RCC 7860 (cell line): ENCODE measurements at places on chromosomes 16 and 17.

GRCh38 chr16:58462997-58463941, 36.7 kb upstream of the NDRG4 start:
- no peak for DNase-seq

DNA sequence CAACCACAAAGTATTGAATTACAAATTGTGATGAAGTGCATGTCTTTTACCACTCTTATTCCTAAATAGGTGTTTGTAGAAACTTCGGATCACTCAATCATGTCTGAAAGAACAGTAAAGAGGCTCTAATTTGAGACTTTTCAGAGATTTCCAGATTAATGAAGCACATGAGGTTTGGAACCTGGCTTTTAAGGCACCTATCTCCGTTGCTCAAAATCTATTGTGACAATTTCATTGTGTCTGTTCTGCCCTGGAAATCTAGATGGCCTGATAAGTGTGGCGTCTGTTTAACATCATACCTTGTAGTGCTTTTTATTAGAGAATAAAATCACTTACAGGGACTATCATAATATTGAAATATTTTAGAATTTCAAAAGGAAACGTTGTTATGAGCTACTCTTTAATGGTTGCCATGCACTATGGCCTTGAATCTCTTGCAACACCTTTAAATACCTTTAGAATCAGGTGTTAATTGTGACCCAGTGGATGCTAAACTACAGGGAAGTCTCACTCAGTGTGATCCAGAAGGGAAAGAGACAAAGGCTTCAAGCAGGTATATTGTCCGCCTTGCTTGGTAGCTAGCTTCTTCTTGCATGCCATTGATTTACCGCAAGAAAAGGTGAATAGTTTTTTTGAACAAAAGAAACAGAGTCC, 210.3 kb downstream of the CNTNAP4 start:
- DNase-seq, result no peak

DNA sequence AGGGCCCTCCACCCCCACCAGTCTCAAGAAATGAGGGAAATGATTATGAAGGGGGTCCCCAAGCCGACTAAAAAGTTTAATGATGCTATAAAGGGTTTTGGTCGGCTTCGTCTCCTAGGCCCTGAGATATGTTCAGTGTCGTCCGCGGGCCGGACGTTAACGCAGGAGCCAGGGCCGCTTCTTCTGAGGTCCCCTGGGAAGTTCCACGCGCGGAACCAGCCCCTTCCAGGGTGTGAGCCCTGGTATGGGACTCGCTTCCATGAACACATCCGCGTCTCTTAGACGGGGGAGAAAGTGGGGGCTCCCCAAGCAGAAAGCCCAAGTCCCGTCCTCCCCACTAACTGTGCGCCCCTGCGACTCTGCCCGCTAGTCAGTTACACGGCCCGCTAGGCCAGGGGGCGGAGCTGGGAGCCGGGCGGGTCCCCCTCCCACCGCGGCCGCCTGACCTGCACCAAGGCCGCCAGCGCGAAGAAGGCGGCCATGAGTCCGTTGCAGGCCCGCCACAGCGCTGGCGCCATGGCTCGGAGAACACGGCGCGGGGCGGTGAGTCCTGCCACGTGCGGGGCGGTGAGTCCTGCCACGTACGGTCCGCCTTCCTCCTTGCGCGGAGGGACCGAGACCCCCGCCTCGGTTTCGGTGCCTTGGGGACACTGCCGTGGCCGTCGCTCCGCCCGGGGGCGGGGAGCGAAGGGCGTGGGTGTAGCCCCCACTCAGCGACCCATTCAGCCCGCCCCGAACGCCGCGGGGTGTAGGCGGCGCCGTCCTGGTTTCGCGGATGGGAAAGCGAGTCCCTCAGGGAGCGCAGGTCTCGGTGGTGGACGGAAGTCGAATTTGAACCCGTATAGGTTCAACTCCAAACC, at the start of gene TMEM220:
TMEM220 (minus strand) TSS at position 690 of the 860 bp plus-strand sequence; CDS start at position 518, 172 bp downstream.
- no peak for DNase-seq

DNA sequence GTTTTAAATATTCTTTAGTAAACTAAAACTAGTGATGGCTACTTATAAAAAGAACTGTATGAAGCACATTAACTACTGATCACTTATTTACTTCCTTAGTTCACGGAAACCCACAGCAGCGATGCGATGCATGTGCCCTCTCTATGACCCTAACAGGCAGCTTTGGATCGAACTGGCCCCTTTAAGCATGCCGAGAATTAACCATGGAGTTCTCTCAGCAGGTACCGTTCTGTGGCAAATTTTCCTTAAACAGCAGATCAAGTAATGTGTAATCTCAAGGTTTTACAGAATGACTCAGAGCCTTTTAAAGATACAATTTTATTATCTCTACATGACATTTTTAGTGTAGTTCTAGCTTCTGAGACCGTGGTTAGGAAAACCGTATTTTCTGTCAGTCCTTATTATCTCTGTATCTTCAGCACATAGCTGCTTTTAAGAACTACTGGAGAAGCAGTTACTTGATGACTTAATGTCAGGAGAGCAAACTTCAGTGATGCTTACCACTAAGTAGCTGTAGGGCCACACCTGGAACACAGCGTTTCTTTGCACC, 43.0 kb downstream of the GAN start:
- DNase-seq, result no peak
